Left cardiac atrium (tissue), 4 donors: ENCODE measurements at places on chromosomes 3 and 15.

GRCh38 chr3:34387826-34388564 lies 589.6 kb downstream of the PDCD6IP start:
- DNase-seq = no peak

DNA sequence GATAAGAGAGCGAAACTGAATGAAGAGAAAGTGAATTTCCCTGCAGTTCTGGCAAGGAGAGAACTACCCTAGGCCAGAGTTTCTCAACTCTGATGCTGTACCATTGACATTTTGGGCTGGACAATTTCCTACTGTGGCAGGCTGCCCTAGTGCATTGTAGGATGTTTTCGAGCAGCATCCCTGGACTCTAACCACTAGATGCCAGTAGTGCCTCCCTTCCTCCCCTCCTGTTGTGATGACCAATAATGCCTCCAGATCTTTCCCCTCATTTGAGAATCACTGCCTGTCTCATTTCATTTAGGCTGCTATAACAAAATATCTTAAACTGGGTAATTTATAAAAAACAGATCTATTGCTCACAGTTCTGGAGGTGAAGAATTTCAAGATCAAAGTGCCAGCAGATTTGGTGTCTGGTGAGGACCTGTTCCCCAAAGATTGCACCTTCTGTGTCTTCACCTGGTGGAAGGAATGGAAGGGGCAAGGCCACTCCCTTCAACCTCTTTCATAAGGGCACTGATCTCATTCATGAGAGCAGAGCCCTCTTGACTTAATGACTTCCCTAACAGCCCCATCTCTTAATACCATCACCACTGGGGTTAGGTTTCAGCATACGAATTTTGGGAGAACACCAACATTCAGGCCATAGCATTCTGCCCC lies 188.9 kb upstream of the MEIS2 start:
- no peak for DNase-seq

DNA sequence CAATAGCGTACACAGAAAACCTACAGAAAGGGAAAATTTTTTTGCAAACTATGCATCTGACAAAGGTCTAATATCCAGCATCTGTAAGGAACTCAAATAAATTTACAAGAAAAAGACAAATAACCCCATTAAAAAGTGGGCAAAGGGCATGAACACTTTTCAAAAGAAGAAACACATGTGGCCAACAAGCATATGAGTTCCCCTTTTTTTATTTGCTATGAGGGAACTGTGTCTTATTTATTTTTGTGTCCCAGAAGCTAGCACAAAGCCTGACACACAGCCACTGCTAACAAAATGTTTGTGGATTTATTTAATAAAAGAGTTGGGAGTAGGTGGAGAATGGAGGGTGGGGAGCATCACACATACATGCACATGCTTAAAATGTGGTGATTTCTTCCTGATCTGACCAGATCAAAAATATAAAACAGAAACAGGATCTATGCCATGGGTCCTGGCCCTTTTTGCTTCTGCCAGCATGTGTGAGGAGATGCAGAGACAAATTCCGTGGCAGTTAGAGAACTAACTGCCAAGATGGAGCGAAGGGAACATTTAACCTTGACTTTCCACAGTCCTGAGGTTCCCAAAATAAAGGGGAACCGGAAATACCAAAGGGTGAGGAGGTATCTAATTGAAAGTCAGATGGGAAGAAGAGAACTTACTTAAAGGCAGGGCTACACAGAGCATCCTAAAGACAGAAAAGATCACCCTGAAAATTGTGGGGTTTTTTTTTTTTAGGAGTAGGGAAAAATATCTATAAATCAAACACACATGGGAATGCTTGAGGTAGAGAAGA lies at the start of gene TMEM202:
TSS of gene TMEM202 (plus strand) at position 510 of the 793 bp plus-strand sequence. CDS start at position 532, 22 bp downstream.
- DNase-seq = no peak

DNA sequence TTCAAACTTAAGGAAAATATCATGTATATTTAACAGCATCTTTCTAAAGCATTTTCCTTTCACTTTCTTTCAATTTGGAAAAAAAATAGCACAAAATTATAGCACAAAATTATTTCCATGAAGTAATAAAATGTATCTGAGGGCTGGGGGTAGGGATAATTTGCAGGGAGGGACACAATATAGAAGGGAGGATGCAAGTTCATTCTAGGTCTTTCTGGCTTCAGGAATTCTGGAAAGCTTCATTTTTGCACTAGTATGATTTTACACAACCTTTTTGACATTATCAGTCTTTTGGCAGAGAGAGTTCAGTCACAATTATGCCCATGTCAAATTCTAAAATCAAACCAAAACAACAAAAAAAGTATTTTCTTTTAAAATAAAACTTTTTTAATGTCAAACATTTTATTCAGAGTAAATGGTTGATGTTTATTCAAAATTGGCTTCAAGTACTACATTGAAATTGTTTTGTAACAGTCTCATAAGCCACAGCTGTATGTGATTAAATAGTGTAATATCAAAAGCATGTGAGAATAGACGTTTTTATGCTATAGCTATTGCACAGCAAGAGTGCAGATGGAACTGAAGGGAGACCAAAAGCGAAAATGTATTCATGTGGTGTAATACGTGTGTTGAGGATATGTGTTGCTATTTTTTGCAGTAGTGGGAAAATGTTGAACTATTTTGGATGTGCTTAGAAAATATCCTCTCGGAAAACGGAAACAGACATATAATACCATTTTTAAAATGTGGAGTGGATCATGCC lies 5.8 kb downstream of the RBMS3 start:
- DNase-seq = no peak

DNA sequence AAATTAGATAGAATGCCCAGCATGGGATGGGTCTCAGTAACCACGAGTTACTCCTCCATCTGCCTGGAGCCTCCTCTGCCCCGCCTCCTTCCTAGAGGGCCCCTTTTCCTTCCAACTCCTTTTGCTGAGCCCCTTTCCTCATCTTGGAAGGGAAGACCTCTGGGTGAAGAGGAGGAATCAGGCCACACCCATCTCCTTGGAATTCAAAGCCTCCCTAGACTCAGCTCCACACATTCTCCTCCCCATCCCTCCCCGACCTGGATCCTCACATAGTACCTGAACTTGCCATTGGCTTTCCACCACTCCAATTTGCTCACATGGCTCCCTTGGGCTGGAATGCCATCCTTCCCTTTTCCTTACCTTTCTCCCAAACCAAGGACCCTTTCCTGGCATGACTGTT lies 128.8 kb downstream of the SMAD6 start:
- no peak for DNase-seq

DNA sequence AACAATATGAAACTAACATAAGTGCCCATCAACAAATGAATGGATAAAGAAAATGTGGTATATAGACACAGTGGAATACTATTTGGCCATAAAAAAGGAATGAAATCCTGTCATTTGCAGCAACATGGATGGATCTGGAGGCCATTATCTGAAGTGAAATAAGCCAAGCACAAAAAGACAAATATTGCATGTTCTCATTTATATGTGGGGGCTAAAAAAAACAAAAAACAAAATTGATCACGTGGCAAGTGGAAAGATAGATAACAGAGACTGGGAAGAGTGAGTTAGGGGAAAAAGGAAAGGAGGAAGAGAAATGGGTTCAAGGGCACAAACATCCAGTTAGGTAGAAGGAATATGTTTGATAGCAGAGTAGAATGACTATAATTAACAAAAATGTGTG lies 155.9 kb upstream of the BHLHE40 start:
- DNase-seq = no peak

- DNase-seq = no peak
Measured at GRCh38 chr15:41207687-41208448, 22.7 kb downstream of the EXD1 start.
